ENCODE measurements at places on chromosomes 7 and 10.

GRCh38 chr10:77011874-77012811 lies 625.5 kb downstream of the KCNMA1 start:
- DNase-seq, result no peak

- no peak for DNase-seq
Observed at GRCh38 chr10:130888493-130888892, 423.0 kb downstream of the TCERG1L start.

GRCh38 chr7:63012633-63013183 lies 985.9 kb upstream of the ZNF722 start:
- DNase-seq, result no peak

GRCh38 chr10:8039321-8039881 lies 15.1 kb upstream of the GATA3 start:
- no peak for DNase-seq

- DNase-seq, result no peak
Observed at GRCh38 chr10:128471151-128471550, 344.9 kb upstream of the MKI67 start.

DNA sequence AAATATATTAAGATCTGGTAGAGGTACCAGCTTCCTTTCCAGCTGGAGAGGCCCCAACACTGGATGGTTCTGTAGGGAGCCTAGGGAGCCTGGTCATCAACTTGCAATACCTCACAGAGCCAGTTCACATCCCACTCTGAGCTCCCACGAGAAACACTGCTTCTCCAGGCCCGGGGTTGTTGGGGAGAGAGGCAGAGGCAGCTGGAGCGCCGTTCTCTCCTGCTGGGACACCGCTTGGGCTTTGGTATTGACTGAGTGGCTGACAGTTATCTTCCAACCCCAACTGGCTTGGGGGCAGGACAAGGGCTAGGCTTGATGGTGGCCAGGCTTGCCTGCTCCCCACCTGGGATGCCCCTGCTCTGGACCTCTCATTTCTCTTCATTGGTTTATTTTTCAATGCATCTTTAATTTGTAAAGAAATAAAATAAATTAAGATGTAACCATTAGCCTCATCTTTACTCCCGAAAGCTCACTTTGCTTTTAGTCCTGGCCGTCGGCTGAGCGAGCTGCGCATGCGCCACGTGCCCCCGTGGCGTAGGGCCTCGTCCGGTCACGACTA lies 10.0 kb upstream of the CHCHD1 start:
- peak; percentile 84 for DNase-seq

GRCh38 chr10:45591280-45591679 lies 81.3 kb downstream of the ZFAND4 start:
- DNase-seq, result no peak

DNA sequence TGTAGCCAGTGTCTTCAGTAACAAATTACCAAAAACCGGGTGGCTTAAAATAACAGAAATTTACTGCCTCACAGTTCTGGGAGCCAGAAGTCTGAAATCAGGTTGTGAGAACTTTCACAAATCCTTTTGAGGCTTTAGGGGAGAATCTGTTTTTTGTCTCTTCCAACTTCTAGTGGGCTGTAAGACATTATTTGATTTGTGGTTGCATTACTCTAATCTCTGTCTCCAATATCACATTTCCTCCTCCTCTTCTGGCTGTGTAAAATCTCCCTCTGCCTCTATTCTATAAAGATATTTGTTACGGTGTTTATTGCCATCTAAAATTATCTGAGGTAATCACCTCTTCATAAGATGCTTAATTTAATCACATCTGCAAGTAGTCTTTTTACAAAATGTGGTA lies 1039.6 kb upstream of the LRRN3 start:
- no peak for DNase-seq

GRCh38 chr10:119750391-119751230 lies 24.8 kb downstream of the INPP5F start:
- peak; percentile 93 for DNase-seq

DNA sequence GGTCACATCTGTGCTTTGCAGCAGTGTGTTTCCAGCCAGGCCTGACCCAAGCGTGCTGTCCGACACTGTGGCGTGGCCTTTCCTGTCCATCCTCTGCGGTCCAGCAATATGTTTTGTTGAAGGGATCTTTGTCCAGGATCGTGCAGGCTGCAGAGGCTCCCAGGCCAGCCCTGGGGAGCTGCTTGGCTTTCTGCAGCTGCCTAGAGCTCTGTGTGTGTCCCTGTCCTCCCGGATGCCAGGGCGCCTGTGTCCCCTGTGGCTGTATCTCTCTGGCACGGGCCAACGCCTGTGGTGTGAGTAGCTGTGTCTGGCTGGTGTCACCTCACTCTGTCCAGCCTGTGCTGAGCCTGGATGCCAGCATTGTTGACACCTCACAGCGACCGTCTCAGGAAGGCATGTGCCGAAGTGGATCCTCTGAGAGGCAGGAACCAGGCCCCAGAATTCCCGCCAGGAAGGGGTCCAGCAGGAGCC lies 94.5 kb downstream of the INPP5A start:
- DNase-seq, result no peak

GRCh38 chr7:132800522-132800921 lies 224.3 kb upstream of the PLXNA4 start:
- DNase-seq, result no peak

GRCh38 chr10:27319752-27320431 lies 79.3 kb upstream of the ACBD5 start:
- DNase-seq, result peak; percentile 43

- DNase-seq, result peak; percentile 61
Observed at GRCh38 chr7:111364413-111364812, 197.9 kb downstream of the IMMP2L start.

DNA sequence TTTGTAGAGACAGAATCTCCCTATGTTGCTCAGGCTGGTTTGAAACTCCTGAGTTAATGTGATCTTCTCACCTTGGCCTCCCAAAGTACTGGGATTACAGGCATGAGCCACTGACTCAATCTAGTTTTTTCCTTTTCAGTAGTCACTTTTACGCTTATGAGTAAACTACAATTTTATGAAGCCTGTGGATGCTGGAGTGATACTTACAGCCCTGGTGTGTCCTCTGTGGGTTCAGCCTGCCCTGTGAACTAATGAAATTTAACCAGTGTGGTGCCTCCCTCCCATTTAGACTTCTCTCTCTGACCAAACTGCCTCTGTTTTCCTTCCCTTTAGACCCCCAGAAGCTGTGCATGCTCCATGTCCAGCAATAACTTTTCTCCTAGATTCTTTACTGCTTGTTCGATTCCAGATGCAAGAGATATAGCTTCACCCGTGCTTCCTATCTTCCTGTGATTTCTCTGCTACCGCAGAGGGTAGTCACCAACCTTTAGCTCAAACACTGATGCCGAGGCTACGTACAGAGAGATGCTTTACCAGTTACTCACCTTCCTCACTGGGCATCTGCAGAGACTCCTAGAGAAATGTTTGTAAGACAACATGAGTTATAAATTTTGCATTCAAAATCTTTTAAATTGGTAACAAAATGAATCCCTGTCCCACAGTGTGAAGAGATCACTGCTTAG lies 90.8 kb downstream of the KIAA1217 start:
- peak; percentile 67 for DNase-seq

DNA sequence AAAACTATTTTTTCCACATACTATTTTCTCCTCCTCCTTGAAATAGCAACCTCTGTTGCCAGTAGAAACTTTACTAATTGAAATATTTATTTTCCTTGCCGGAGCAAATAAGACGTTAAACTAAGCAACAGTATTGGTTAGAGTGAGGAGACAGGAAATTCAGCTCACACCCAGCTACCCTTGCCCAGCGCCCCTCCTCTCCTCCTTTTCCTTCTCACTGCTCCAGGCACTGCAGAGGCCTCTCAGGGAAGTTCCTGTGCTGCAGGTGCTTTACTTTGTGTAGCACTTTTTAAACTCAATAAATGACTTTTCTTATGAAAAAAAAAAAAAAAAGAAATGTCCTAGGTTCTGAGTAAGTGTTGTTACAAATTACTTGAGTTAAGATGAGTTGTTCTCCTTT lies 134.0 kb downstream of the SEMA3E start:
- no peak for DNase-seq
